ENCODE measurements at places on chromosomes 2 and 18. TPM values are rescaled to one million over a fixed set of nuclear protein-coding genes. Genes with fewer than 3 reads are reported as not detected.

COL4A4 gene
- 56.3 TPM for polyA plus RNA-seq

PARD6G gene
- polyA plus RNA-seq: 31.9 TPM

CCDC68 gene
- 9.5 TPM for polyA plus RNA-seq

RIT2 gene
- polyA plus RNA-seq: not detected

GPR45 gene
- 0.08 TPM for polyA plus RNA-seq

All from right renal pelvis (tissue), 4 donors.